HFFc6 (cell line): ENCODE measurements at places on chromosomes 5 and 9. TPM values are rescaled to one million over a fixed set of nuclear protein-coding genes. Genes with fewer than 3 reads are reported as not detected.

Gene DBH
- total RNA-seq = not detected in 3 replicates

Gene CCL27
- 0.88 TPM in 1 of 2 replicates, not detected in the other for total RNA-seq

Gene KCNV2
- total RNA-seq = not detected in 3 replicates

Gene MLANA
- not detected in 3 replicates for total RNA-seq

Gene FAM169A
- total RNA-seq = 0.02 to 0.09 TPM in 2 of 3 replicates, not detected in the other

Gene JADE2
- total RNA-seq = 33.9 to 43.6 TPM (median 39.4 TPM) in 3 replicates

GRCh38 chr5:79936646-79937216 lies 54.3 kb downstream of the MTX3 start:
- H3K36me3 ChIP-seq = no peaks in the 10 kb centered on the region
- no peak overlapping the region for H3K4me3 ChIP-seq
- peaks cover 14% of the 10 kb centered on the region for H3K27me3 ChIP-seq
- H3K4me1 ChIP-seq = no peaks in the 10 kb centered on the region

DNA sequence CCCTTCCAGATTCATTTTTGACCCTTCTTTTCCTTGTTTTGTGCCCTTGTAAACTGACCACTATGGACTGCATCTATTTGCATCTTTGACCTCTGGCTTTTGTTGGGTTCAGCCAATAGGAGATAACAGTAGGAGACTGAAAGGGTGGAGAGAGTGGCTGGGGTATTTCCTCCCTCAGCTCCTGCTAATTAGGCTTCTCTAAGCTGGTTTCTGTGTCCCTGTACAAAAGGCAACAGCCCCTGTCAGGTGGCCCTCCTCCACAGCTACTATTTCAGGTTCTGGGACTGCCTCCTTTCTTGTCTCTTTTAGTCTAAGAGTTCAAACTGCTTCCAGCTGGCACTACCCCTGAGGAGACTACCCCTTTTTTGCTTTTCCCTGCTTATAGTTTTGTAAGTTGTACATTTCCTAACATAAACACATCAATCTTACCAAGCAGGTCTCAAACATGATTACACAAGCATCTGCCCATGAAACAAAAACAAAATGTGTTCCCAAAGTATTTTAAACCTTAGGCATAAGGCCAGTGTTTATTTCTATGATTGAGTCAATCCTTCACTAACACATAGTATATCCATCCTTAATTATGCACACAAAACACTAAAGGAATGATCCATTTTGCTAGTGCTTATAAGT lies 262.0 kb upstream of the TRPM3 start:
- H3K36me3 ChIP-seq = no peaks in the 10 kb centered on the region
- no peak for DNase-seq
- no peak overlapping the region for H3K4me3 ChIP-seq

GRCh38 chr5:10396552-10396951 lies 43.1 kb downstream of the MARCHF6 start:
- no peak overlapping the region for H3K4me3 ChIP-seq
- H3K4me1 ChIP-seq = peaks cover 34% of the 10 kb centered on the region
- H3K36me3 ChIP-seq = peaks cover 29% of the 10 kb centered on the region
- DNase-seq = no peak
- H3K27ac ChIP-seq = no peak overlapping the region

GRCh38 chr5:122252319-122252718 lies 59.7 kb upstream of the SNCAIP start:
- no peak for DNase-seq
- H3K4me1 ChIP-seq = no peaks in the 10 kb centered on the region
- no peak overlapping the region for H3K4me3 ChIP-seq
- H3K27me3 ChIP-seq = no peaks in the 10 kb centered on the region

DNA sequence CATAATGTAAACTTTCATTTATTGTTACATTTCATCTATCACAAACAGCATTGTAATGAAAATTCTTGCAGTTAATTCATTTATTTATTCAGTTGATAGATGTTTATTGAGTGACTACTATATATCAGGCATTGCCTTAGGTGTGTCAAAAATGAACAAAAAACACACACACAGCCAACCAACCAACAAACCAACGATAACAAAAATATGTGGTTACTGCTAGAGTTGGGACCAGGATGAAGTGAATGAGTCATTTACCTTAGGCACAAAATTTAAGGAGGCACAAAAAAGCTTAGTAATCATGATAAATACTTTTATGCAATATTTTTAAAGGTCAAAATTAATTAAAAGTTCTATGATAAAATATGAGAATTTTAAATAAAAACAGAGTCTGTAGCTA lies 223.4 kb downstream of the CSNK1G3 start:
- no peak overlapping the region for H3K4me3 ChIP-seq
- no peaks in the 10 kb centered on the region for H3K27me3 ChIP-seq
- H3K27ac ChIP-seq = no peak overlapping the region
- no peak for DNase-seq

DNA sequence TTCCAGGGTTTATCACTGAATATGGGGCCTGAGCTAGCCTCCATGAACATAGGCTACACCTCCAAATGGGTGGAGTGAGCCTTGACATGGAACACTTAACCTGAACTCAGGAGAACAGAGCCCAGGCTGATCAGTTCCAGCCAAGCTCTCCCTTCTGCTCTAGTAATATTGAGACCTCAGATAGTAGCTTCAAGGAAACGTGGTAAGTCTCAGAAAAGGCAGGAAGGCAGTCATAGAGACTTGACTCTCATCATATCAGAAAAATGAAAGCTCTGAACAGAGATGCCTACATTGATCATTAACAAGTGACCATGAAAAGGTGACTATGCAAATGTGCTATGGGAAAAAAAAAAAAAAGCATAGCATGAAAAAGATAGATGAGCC lies 40.5 kb upstream of the MYO10 start:
- DNase-seq = no peak
- no peak overlapping the region for H3K4me3 ChIP-seq
- H3K4me1 ChIP-seq = peaks cover 17% of the 10 kb centered on the region
- no peaks in the 10 kb centered on the region; the same call in 1 of the 2 replicates for H3K27me3 ChIP-seq
- H3K36me3 ChIP-seq = no peaks in the 10 kb centered on the region

GRCh38 chr9:121235512-121235911 lies 32.5 kb upstream of the GSN start:
- no peaks in the 10 kb centered on the region for H3K27me3 ChIP-seq
- H3K4me3 ChIP-seq = no peak overlapping the region
- H3K27ac ChIP-seq = peak overlapping the region; percentile 99
- H3K36me3 ChIP-seq = peaks cover 5% of the 10 kb centered on the region; the same call in 1 of the 2 replicates
- no peak for DNase-seq

- H3K4me3 ChIP-seq = no peak overlapping the region
- H3K36me3 ChIP-seq = peaks cover 58% of the 10 kb centered on the region
- H3K27ac ChIP-seq = no peak overlapping the region; the same call in 1 of the 2 replicates
- peaks cover 13% of the 10 kb centered on the region for H3K4me1 ChIP-seq
Observed at GRCh38 chr9:2833096-2833495, 10.8 kb downstream of the PUM3 start.

GRCh38 chr5:125214080-125214479 lies 467.6 kb upstream of the ZNF608 start:
- no peaks in the 10 kb centered on the region for H3K4me1 ChIP-seq
- no peak overlapping the region for H3K4me3 ChIP-seq
- no peak for DNase-seq
- H3K27ac ChIP-seq = no peak overlapping the region
